ENCODE measurements at places on chromosomes 12 and 14.

DNA sequence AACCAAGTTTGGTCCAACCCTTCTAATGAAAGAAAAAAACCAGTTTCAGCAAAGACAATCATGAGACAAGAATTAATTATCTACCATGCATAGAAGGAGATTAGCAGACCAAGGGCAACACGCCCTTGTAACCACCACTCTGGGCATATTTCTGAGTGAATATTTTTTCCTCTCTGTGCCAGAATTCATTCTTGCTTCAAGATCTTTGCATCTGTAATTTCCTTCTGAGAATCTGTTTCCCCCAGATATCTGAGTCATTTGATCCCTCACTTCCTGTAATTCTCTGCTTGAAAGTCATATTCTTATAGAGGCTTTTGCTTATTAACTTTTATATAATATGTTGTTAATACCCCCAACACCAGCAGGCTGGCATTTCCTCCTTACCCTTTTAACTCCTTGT is 243.7 kb downstream of the SLC16A7 start:
- DNase-seq: no peak

DNA sequence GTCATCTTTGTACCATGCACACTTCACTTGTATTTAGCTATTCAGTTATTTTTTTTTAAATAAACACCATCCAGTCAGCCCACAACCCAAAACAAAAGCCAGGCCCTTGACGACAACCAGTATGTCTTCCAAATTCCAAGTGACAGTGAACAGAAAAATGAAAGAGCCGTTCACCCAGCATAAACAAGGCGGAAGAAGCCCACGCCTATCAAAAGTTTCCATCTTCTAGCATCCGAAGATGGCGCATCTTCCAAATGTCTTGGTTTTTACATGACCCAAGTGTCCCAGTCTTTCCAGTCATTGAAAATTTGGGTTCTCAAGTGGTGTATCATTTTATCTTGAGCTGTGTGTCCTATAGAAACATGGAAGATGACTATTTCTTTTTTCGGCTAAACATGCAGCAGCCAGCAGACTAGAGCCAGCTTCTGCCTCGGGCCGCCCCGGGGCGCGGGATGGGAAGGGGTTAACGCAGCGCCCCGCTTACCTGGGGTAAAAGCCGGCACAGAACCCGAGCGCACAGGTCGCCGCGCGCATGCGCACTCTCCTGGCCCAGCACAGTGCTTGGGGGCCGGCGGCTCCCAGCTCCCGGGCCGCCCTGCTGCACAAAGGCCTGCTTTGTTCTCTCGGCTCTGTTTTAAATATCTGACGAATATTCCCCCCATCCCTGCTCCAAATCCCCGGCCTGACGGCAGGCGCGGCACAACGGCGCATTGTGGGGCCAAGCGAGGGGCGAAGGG is 164.8 kb downstream of the ZFP36L1 start:
- DNase-seq: peak; percentile 52

GRCh38 chr12:43737646-43738045 is 20.9 kb downstream of the PUS7L start:
- DNase-seq: no peak

DNA sequence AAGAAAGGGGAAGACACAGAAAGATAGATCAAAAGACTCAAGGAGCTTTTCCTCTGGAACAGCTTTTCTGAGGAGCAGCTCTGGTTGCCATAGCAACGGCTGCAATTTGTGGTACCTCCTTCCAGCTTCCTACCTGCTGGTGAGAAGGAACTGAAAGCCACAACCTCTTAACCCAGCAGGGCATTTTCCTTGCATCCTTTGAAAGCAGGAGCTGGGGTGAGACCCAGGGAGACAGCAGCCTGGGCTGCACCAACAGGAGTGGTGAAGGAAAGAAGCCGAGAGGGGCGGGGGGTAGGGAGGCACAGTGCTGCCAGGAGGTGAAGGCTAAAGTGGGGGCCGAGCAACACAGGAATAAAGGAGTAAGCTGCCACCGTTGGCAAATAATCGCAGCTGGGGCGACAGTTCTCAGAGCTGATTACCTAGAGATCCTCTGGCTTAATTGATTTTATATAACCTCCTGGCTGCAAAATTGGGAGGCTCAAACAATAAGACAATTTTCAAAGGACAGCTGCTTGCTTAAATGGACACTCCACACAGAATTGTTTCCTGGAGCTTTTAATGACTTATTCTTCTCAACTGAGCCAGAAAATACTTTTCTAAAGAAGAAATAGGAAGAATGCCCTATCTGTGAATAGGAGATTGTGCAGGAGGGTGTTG is 129.4 kb downstream of the RPAP3 start:
- no peak for DNase-seq

GRCh38 chr14:94977016-94977415 is 180.3 kb downstream of the DICER1 start:
- no peak for DNase-seq

DNA sequence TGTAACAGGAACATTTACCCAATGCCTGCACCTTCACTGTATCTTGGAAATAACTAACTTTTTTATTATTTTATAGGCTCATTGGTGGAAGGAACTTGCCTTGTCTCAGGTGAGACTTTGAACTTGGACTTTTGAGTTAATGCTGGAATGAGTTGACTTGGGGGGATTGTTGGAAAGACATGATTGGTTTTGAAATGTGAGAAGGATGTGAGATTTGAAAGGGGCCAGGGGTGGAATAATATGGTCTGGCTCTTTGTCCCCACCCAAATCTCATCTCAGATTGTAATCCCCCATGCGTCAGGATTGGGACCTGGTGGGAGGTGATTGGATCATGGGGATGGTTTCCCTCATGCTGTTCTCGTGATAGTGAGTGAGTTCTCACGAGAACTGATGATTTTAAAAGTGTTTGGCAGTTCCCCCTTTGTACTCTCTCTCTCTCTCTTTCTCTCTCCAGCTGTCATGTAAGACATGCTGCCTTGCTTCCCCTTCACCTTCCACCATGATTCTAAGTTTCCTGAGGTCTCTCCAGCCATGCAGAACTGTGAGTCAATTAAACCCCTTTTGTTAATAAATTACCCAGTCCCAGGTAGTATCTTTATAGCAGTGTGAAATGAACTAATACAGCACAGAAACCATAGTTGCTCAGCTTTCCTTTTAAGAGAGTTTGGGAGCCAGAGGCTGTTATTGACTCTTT is 244.1 kb downstream of the BTG1 start:
- no peak for DNase-seq

DNA sequence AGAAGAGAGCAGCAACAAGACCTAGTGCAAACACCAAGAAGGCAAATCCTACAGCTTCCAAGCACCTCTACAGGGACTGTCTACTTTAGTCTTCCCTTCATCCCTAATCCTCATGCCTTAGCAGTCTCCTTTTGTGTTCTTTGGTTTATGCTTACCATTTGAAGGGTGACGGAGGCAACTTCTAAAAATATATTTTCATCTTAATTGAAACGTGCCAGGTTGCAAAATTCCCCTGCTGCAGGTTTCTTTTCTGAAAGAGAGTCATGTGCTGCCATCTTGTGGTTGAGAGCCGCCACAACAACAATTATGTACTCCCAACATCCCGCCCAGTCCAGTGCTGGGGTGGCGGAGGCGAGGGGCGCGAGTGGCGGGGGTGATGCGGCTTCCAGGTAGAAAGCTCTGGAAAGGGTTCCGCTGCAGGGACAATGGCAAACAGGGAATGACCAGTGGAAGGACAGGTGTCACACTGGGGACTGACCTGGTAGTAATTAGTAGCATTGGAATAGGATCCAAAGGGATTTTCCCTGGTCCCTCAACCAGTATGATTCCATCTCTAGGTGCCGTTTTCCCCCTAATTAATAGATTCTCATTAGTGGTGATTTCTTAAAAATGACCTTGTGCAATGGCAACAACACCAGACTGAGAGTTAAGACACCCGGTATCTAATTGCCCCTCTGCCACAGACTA is 80.3 kb upstream of the GNG2 start:
- peak; percentile 67 for DNase-seq

DNA sequence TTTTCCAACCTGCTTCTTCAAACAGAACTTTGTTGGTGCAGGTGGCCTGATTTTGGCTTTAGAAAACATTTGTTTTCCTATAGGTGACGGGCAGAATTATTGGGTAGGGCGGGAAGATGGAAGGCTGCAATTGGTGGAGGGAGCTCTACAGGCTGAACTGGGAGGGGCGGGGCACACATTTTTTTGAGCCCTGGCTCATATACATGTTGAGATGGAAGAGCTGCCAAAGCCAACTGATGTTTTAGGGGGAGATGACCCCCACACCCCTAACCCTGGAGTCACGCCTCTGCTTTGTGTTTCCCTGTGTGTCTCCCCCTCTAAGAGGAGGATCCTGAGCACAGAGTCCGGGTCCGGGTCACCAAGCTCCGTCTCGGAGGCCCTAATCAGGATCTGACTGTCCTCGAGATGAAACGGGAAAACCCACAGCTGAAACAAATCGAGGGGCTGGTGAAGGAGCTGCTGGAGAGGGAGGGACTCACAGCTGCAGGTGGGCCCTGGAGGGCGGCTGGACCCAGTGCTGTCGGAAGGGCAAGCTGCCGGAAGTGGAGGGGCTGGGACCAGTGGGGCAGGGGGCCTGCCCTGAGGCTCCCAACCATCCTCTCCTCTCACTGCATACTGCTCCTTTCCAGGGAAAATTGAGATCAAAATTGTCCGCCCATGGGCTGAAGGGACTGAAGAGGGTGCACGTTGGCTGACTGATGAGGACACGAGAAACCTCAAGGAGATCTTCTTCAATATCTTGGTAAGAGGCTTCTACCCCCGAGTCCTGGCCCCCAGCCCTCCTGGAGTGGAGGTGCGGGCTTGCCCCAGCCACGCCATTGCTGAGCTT is 18.6 kb downstream of the AGAP2 start:
- no peak for DNase-seq

DNA sequence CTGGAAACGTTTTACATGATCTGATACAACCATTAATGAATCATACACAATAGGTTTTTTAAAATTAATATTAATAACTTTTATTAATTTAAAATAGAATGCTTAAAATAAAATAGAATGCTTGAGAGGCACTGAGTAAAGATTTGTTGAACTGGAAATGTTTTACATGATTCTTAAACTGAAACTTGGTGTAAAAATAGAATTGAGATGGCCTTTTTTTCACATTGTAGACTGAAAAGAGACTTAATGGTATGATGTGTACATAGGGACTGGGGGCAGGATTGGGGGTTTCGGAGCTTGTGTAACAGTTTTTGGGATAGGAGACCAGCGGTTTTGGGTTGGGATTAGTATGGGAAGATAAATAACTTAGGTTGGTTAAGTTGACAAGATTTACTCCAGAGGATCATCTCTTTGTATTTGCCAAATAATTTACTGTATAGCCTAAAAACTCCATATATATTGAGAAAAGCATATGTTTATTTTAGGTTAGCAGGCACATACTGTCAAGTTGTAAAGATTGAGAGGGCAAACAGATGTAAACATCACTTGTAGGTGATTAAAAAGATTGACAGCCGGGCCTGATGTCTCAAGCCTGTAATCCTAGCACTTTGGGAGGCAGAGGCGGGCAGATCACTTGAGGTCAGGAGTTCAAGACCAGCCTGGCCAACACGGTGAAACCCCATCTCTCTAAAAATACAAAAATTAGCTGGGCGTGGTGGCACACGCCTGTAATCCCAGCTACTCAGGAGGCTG is 2.0 kb upstream of the ZNF410 start:
- no peak for DNase-seq

- DNase-seq: no peak
Observed at GRCh38 chr14:72902801-72903530, 9.1 kb upstream of the DPF3 start.

- DNase-seq: no peak
Observed at GRCh38 chr12:8499616-8500015, 13.7 kb upstream of the CLEC4D start.

DNA sequence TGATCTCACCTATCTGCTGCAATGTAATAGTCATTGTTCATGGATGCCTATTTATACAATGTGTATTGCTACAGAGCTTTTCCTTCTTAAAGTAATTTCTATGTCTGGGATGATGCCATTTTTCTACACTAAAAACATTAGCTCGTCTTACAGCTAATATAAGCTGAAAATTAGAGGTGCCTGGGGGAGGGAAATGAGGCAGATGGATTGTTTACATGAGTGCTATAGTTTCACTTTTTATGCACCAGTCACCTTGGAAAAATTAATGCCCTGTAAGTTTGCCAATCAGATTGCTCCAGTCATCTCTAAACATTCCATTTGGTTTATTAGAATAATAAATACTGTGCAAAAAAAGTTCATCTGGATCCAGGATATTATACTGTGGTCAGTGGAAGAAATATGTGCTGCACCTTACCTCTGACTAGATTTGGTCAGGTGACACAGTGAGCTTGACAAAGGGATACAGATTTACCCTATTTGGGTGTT is 436.2 kb downstream of the RAD51B start:
- no peak for DNase-seq

DNA sequence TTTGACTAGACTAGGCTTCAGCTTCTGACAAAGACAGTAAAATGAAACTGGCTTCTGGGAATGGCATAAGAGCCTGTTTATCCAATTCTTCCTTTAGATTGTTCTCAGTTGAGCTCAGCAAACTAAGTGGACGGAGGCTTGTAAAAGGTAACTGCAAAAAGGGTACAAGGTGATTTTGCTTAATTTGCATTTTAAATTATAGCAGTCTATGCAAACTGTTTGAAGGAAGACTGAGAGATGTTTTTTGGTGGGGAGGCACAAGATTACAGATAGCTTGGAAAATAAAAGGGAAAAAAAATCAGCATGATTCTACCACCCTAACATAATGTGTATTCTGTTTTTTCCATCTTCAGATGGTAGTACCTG is 5.0 kb downstream of the SUSD6 start:
- no peak for DNase-seq

- DNase-seq: no peak
Observed at GRCh38 chr12:2686280-2686646, 108.5 kb upstream of the FKBP4 start.

DNA sequence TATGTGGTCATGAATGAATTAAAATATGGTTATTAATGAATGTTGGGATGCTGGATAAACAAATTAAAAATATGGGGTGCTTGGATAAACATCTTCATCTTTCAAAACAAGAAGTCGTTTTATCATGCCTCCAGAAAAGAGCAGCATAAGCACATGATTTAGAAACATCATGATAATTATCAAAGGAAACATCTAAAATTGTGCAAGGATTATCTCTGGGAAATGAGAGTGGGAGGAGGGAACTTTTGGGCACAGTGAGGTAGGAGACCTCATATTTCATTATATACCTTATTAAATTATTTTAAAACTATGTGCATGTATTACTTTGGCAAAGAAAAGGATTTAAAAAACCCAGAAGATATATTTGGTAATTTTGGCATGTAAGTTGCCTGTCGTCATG is 8.9 kb downstream of the C3AR1 start:
- DNase-seq: no peak

- no peak for DNase-seq
Observed at GRCh38 chr12:66742508-66743367, 63.9 kb upstream of the GRIP1 start.

DNA sequence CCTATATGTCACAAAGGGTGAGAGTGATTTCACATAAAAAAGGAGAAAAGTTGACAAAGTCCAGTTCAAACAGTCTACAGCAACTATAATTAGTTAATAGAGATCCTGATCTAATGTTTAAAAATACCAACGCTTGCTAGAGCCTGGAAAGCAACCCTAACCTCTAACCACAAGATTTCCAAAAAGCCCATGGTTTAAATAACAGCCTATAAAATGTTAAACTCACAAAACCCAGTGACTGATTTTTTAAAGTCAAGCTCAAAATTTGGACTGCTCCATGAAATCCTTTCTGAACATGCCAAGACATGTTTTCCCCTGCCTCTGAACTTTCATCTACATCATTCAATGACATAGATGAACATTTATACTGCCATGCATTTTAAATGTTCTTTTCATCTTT is 81.6 kb downstream of the PLEKHG7 start:
- no peak for DNase-seq

Data from GM19239 (cell line).